CD4-positive, alpha-beta T cell treated with Interleukin-1 beta for 1 hour (primary cell): ENCODE measurements at places on chromosomes 7 and 10.

- DNase-seq, result no peak
These were observed 53.5 kb downstream of the TRIL start for GRCh38 chr7:28904578-28905048.

DNA sequence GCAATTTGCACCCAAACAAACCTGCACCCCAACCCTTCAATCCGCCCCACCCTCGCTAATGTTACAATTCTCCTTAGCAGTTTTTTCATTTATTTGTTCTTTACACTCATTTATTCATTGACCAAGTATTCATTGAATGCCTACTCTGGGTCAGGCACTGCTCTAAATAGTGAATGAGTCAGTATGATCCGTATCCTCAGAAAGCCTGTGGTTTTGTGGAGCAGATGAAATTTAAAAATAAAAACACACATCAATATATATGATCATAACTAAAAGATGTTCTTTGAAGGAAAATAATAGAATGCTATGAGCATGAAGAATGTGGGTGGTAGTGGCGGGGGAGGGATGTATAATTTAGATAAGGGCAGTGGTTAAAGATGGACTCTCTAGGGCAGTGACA, 13.3 kb downstream of the IFIT5 start:
- DNase-seq, result no peak

- DNase-seq, result no peak
These were observed 9.6 kb downstream of the NEURL1 start for GRCh38 chr10:103502849-103503660.

- DNase-seq, result no peak
These were observed 125.6 kb downstream of the DNAJB6 start for GRCh38 chr7:157462419-157462771.

DNA sequence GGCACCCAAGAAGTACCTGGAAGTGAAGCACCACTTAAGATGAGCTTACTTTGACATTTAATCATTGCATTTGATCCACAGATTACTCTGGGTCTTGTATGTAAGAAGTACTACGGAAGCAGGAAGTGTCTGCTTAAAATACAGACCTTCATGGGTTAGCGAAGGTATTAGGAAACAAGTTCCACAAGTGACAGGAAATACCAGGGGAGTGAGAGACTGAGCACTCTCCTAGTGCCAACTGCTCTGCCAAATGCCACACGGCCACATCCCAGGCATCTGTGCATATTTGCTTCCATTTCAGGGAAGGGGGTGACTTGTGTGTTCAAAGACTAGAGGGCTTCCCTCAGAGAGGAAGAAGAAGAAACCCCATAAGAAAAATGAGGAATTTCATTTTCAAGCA, 57.2 kb upstream of the ANK3 start:
- DNase-seq, result no peak

- DNase-seq, result no peak
These were observed 91.9 kb downstream of the CELF2 start for GRCh38 chr10:11109590-11109989.

- DNase-seq, result no peak
These were observed 221.7 kb downstream of the DNAJB6 start for GRCh38 chr7:157558516-157558874.

- no peak for DNase-seq
These were observed 9.8 kb downstream of the CEP41 start for GRCh38 chr7:130430841-130431666.

GRCh38 chr7:123022576-123022975, 27.1 kb upstream of the TAS2R16 start:
- no peak for DNase-seq

- no peak for DNase-seq
These were observed 20.5 kb upstream of the CFAP70 start for GRCh38 chr10:73379064-73379748.
